Osteoblast (primary cell): ENCODE measurements at places on chromosomes 12 and 14. TPM values are rescaled to one million over a fixed set of nuclear protein-coding genes. Genes with fewer than 3 reads are reported as not detected.

The ACAD10 gene
- total RNA-seq, result 18.1 and 19.4 TPM in 2 replicates

The GYS2 gene
- total RNA-seq, result not detected in 2 replicates

The LTBP2 gene
- 493 and 546 TPM in 2 replicates for total RNA-seq

The SLC39A5 gene
- not detected in 2 replicates for total RNA-seq

The BDKRB1 gene
- total RNA-seq, result 0.59 and 0.72 TPM in 2 replicates

The GLT8D2 gene
- 52.5 and 62.2 TPM in 2 replicates for total RNA-seq

- DNase-seq, result peak; percentile 89
Observed at GRCh38 chr12:70609739-70610491, 27.3 kb downstream of the PTPRB start.

DNA sequence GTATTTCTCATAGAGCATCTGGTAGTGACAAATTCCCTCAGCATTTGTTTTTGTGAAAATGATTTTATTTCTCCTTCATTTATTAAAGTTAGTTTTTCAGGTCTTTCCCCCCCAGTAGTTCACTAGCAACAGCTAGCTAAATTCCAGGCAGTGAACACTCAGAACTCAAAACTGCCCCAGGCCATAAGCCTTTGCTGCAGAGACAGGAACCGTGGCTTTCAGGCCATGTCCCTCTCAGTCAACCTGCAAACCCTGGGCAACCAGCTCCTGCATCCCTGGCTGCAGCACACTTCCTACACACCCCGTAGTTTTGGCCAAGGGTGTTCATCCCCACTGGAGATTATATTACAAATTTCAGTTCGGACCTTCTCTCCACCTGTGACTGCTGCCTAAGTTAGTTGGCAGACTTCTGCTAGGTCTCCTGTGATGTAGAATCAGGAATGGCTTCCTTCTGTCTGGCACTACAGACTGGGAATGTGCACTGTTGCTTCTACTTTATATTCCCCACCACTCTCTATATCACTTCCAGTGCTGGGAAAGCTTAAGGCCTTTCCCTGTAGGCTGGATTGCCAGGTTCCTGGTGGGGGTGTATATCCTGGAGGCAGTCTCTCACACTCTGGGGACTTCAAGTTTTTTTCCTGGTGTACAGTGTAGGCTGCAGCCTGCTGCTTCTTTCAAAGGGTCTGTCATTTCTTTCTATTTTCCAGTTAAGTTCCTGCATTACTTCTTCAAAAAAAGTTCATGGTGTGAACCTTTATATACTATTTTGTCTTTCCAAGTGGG, 924.4 kb upstream of the LRFN5 start:
- DNase-seq, result no peak

GRCh38 chr12:123054371-123054770, 73.9 kb downstream of the ARL6IP4 start:
- no peak for DNase-seq

DNA sequence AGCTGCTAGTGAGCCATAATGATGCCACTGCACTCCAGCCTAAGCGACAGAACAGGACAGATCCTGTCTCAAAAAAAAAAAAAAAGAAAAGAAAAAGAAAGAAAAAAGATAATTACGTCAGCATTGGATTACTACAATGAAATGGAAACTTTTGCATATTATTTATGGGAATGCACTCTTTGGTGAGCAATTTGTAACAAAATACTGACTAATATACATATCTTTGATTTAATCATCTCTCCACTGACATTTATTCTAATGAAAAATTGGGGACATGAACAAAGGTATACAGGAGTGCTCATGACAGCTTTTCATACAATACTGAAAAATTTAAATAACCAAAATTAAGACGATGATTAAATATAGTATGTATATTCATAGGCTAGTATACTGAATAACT, 27.9 kb upstream of the HECTD1 start:
- DNase-seq, result no peak

DNA sequence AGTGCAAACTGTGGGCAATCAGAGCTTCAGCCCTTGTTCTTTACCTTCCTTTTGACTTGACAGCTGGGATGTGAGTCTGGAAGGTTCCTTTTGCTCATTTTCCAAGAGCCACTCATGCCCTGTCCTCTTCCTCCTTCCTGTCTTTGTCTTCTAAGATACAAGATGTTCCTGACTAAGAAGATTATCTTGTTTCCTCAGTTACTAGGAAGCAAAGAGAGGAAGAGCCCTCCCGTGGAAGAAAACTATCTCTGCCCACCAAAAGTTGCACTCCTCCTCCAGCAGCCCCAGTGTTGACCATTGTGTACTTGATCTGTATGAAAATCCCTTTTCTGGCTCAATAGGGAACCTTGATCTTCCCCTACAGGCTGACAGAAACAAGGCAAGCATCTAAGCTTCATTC, 138.0 kb downstream of the C12orf75 start:
- DNase-seq, result no peak

GRCh38 chr12:45726603-45727300, 2.8 kb upstream of the ARID2 start:
- peak; percentile 93 for DNase-seq

GRCh38 chr14:92215579-92215978, 93.8 kb downstream of the CPSF2 start:
- no peak for DNase-seq

DNA sequence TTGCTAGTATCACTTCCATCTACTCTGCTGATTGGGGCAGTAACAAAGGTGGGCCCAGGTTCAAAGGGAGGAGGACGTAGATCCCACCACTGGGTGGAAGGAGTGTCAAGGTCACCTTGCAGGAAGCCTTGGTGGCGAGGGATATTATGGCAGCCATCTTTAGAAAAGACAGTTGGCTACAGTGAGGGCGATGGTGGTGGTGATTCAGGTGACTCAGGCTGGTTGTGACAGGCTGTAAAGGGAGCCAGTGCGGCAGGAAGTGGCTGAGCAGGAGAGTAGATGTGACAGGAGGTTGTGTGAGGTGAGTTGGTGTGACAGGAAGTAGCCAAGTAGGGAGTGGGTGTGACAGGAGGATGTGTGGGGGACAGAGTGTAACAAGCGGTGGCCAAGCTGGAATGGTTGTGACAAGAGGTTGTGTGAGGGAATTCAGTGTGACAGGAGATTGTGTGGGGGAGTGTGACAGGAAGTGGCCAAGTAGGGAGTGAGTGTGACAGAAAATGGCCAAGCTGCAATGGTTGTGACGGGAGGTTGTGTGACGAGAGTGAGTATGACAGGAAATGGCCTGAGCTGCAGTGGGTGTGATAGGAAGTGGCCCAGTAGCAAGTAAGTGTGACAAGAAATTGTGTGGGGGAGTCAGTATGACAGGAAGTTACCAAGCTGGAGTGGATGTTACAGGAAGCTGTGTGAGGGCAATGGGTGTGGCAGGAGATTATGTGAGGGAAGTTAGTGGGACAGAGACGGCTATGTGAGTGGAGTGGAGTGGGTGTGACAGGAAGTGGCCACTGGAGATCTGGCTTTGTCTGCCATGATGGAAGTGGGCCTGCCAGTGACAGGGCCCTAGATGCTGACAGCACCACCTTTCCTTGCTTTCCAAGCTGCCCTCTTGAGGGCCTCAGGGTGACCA, 136.5 kb upstream of the MYL2 start:
- DNase-seq, result no peak

DNA sequence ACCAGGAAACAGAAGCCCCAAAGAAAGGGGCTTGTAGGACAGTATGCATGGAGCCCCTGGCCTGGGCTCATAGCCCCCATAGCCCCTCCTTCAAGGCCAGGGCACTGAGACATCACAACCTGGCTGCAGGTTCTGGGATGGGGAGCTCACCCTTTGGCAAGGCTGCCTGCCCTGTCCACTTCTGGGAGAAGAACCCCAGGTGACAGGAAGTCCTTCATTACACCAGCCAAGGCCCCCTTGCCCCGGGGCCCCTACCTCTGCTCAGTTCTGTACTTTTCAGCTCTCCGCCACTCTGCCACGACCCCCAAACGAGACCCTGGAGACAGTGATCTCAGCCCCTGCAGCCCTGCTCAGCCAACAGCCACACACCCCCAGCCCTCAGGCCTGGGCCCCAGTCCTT, 223.2 kb upstream of the RTL1 start:
- DNase-seq, result peak; percentile 36

DNA sequence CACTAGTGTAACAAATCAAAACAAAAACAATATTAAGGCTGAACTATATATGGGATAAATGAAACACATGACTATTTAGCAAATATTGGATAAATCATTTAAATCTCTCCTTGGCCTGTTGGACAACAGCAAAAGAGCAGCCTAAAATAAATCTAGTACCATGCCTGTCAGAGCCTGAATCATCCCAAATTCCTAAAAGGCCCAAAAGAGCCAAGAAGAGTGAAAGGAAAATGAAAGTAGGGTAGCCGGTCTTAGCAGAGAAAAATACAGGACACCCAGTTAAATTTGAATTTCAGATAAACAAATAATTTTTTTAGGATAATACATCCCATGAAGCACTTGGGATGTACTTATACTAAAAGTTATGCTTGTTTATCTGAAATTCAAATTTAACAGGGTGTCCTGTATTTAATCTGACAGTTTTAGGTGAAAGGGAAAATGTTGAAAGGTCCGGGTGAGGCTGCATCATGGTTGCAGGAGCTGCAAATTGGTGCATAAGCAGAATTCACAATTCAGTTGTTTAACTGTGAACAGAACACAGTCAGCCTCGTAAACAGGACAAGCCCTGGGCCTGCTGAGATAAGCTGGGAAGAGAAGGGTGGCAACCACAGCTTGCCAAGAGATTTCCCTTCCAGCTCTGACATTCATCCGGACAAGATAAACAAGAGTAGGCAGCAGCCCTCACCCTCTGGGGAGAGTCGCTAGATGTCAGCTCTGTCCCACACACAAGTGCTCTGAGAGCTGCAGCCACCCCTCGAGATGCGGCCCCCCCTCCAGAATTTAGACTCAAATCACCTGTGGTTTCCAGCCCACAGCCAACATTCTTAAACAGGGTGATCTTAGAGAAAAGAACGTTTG, 30.3 kb downstream of the DMAC2L start:
- DNase-seq, result no peak

GRCh38 chr14:21133901-21134300, 22.0 kb downstream of the OR5AU1 start:
- DNase-seq, result no peak
